WTC11 (cell line): ENCODE measurements at places on chromosomes 3 and 15. TPM values are rescaled to one million over a fixed set of nuclear protein-coding genes. Genes with fewer than 3 reads are reported as not detected.

The LSAMP gene
- 3.6 to 5.9 TPM (median 5.7 TPM) in 3 replicates for total RNA-seq

The ANKRD34C gene
- not detected in 3 replicates for total RNA-seq

DNA sequence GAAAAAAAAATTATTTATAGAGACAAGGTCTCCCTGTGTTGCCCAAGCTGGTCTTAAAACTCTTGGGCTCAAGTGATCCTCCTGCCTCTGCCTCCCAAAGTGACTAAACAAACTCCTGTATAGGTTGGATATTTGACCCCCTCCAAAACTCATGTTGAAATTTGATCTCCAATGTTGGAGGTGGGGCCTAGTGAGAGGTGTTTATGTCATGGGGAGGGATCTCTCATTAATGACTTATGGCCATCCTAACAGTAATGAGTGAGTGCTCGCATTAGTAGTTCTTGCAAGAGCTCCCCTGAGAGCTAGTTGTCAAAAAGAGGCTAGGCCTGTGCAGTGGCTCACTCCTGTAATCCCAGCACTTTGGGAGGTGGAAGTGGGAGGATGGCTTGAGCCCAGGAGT lies 141.2 kb downstream of the STT3B start:
- peaks cover 22% of the 10 kb centered on the region for H3K36me3 ChIP-seq
- no peak for DNase-seq
- H3K4me1 ChIP-seq: peaks cover 14% of the 10 kb centered on the region

DNA sequence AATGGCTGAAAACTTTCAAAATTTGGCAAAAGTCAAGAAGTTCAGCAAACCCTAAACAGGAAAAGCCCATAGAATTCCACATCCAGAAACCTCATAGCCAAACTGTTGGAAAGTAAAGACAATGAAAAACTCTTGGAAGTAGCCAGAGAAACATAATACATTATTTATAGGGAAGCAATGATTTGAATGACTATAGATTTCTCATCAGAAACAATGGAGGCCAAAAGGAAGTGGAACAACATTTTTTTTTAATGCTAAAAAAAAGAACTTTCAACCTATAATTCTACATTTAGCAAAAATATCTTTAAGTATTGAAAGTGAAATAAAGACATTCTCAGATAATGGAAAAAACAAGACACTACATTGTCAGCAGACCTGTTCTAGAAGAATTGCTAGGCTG lies 30.2 kb downstream of the ALPK3 start:
- H3K4me3 ChIP-seq: no peak overlapping the region
- H3K27me3 ChIP-seq: no peaks in the 10 kb centered on the region
- H3K4me1 ChIP-seq: no peaks in the 10 kb centered on the region
- peaks cover 18% of the 10 kb centered on the region for H3K36me3 ChIP-seq
- no peak for DNase-seq

DNA sequence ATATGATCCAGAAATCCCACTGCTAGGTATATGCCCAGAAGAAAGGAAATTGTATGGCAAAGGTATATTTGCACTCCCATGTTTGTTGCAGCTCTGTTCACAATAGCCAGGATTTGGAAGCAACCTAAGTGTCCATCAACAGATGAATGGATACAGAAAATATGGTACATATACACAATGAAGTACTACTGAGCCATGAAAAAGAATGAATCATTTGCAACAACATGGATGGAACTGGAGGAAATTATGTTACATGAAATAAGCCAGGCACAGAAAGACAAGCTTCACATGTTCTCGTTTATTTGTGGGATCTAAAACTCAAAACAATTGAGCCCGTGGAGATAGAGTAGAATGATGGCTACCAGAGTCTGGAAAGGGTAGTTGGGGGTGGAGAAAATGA lies 55.5 kb upstream of the BDH1 start:
- no peaks in the 10 kb centered on the region for H3K4me1 ChIP-seq
- H3K27ac ChIP-seq: no peak overlapping the region
- DNase-seq: no peak
- peaks cover 83% of the 10 kb centered on the region for H3K36me3 ChIP-seq
- H3K4me3 ChIP-seq: no peak overlapping the region

GRCh38 chr15:42503825-42504224 lies 8.4 kb downstream of the SNAP23 start:
- no peak overlapping the region for H3K27ac ChIP-seq
- no peak for DNase-seq
- no peak overlapping the region for H3K4me3 ChIP-seq
- no peaks in the 10 kb centered on the region for H3K27me3 ChIP-seq
- peaks cover 27% of the 10 kb centered on the region for H3K4me1 ChIP-seq
- no peaks in the 10 kb centered on the region for H3K36me3 ChIP-seq

GRCh38 chr3:149390772-149391212 lies 13.3 kb upstream of the TM4SF1 start:
- H3K27ac ChIP-seq: no peak overlapping the region
- H3K4me1 ChIP-seq: no peaks in the 10 kb centered on the region; the same call in 1 of the 2 replicates
- no peak for DNase-seq
- H3K27me3 ChIP-seq: no peaks in the 10 kb centered on the region
- H3K4me3 ChIP-seq: no peak overlapping the region
- H3K36me3 ChIP-seq: no peaks in the 10 kb centered on the region

DNA sequence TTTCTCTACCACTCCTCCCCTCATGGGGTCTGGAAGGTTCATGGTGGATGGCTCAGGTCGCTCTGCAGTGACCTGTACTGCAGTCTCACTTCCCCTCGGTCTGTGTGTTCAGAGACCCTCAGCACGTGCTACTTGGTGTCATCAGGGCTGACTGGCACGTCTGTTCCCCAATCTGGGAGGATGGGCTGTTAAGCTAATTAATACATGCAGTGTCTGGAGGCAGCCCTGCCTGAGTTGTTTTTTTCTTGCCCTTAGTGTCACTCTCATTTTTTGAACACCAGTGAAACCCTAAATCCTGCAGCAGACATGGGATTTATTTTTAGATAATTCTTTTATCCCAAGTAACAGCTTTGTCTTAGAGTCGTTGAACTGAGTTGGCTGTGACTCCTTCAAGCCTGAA lies 64.6 kb downstream of the ARNT2 start:
- H3K4me3 ChIP-seq: no peak overlapping the region
- DNase-seq: no peak
- H3K4me1 ChIP-seq: peaks cover 48% of the 10 kb centered on the region
- H3K27ac ChIP-seq: no peak overlapping the region

DNA sequence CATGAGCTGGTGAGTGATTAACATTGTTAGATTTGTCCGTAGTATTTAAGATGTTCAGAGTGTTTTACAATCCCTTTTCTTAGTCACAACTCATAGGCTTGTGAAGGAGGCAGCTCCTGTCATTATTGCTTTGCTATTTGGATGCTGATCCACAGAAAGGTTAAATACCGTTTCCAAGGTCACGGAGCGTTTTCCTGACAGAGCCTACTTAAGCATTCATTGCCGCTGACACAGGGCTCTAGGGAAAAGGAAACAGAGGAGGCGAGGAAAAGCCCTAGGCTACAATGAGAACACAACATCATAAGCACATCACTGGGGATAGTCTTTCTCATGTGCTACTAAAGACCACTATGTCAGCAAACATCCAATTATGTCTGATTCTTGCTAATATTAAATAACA lies 38.5 kb upstream of the CPB1 start:
- no peaks in the 10 kb centered on the region for H3K27me3 ChIP-seq
- no peak overlapping the region for H3K4me3 ChIP-seq
- no peak for DNase-seq
- peaks cover 11% of the 10 kb centered on the region for H3K36me3 ChIP-seq
- peaks cover 26% of the 10 kb centered on the region for H3K4me1 ChIP-seq
